Activated naive CD4-positive, alpha-beta T cell (primary cell): ENCODE measurements at places on chromosomes 5 and 9.

DNA sequence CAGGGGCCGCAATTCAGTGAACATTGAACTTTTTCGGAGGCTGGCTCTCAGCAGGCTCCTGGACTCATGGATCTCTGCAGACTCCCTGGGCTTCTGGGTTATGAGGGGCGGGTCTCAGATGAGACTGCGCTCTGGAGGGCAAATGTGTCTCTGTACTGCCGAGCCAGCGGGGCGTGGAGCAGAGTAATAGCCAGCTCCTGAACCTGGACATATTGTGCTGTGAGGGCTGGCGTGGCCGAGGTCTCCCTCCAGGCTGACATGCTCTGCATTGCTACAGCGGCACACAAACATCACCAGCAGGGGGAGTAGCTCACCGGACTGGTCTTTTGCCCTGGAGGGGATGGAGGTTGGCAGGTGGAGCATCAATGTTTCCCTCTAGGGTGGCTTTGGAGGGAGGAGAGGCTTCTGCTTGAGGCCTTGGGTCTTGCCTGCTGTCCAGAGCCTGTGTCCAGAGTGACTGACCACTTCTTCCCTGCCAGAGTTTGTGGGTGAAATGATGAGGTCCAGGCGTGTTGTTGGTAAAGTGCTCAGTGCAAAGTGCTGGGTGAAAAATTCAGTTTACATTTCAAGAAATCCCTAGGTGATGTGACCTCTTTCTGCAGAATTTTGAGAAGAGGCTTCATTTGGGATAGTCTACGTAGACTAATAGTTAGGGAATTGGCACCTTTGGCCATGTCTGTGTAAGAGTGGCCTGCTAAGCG, 10.9 kb upstream of the GADD45G start:
- no peak for DNase-seq

DNA sequence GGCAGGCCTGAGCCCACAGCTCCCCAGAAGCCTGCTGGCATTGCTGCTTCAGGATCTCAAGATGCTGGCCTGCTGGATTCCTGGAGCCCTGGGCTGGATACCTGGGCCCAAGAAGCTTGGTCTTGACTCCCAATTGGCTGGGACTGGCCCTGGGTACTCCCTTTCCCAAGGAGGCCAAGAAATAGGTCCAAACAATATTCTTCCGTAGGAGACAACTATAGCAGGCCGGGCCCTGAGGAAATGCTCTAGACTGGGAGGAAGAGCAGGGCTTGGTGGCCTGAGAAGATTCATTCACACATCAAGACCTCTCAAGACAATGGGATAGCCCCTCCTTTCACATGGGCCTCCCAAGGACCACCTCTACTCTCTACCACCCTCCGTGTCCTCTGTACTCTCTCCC, 7.9 kb downstream of the CSF2 start:
- no peak for DNase-seq

DNA sequence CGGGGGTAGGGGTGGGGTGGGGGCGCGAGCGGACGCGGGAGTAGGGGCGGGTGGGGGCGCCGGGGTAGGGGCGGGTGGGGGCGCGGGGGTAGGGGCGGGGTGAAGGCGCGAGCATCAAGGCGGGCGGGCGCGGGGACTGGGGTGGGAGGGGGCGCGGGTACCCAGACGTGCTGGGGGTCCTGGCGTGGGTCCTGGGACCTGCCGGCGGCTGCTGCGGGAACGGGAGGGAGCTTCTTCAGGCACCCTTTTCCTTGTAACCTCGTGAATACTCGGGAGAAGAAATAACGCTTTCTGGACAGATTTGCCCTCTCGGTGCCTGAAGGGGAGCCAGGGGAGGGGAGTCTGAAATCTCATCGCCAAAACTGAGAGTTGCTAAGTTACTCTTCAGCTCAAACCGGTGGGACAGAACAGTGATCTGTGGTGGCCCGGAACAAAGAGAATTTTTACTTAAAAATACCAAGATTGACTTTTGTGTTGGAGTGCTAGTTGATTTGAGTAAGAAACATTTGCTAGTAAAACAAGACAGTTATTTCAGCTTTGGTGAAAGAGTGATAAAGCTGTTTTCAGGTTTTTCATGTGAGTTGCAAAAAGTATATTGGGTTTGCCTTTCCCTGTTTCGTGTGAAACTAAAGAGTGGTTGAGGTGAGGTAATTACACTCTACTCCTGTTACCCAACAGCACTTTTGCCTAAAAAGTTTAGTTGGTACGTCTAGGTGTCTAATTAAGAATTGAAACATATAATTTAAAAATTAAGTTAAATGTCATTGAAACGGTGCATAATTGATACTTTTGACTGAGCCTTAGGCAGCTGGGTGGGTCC, 643 bp downstream of the PLEKHG4B start:
- DNase-seq, result no peak

DNA sequence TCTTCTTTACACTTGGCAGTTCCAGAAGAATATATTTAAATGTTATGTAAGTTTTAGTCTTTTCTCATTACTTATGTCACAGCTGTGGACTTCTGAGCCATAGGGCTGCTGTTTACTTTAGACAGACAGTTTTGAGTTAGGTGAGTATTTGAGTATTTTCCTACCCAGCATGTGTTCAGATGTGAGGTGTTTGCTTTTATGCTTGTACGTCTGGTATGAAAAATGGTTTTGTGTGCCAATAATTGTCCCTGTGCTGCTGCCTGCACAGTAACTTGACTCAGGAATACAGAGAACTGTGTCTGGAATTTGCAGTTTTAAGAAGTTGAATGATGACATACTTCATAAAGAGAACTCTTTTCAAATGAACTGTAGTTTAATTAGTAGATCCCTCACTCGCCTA, 20.8 kb downstream of the MEGF10 start:
- DNase-seq, result no peak

DNA sequence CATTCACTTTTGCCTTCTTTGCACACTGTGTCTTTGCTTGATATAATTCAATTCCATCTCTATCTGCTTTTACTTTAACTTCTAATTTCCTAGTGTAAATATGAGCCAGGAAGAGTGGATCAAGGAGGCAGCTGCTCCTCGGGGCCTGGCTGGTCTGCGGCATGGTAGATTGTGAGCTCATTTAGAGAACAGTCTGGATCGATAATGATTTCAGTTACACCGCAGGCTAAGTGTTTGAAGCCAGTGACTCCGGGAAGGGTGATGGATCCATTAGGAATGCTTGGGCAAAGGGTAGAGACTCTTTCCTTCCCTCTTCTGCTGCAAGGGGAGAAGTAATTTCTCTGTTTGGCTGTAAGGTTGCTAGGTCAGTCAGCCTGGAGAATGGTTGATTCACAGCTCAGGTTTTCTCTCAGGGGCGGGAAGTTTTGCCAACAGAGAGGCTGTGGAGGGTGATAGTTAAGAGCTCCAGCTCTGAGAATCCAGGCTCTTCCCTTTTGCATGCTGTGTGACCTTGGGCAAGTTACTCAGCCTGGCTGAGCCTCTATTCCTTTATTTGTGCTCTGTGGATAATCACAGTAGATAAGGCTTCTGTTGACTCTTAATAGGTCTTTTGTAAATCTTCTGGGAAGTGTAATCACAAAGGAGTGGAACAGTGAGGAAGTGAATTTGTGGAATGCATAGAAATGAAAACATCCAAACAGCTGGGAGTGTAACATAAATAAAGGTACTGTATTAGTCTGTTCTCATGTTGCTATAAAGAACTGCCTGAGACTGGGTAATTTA, 99.1 kb downstream of the PTTG1 start:
- no peak for DNase-seq

GRCh38 chr5:40914835-40915234, 5.5 kb downstream of the C7 start:
- DNase-seq, result no peak

DNA sequence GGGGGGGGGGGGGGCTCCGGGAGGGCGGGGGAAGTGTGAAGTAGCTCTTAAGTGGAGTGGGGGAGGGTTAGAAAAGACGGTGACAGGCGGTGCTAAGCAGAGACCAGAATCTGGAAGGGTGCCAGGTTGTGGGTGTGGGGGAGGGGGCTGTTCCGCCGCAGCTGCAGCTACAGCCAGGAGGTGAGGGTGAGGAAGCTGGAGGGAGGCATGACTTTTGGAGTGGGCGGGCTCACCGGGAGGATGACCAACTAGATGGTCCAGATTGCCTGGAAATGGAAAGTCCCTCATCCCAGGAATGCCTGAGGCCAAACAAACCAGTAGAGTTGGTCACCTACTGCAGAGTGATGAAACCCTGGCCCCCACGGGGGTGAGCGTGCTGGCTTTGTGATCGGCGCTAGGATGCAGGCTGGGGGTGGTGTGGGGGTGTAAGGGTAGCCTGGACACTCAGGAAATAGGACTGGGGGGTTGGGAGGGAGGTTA, 158.1 kb upstream of the SHB start:
- DNase-seq, result peak; percentile 61

- no peak for DNase-seq
Observed at GRCh38 chr5:87404359-87404758, 8.4 kb downstream of the CCNH start.

DNA sequence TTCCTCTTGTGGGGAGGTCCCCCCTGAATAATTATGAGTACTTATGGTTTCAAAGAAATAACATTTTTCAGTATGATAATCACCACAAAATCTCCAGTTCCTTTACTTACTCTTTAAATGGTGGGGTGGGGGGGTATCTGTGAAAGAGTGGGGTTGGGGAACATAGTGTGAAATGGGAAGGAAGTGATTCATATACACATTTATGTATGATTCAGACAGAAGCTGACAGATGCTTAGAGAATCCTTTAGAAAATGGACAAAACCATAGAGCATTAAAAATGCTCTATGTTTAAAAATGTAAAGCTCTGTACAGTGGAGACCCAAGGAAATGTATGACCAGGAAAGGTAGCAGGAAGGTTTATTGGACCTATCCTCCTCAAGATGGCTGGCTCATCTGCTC, 267.5 kb upstream of the GRIA1 start:
- DNase-seq, result no peak

DNA sequence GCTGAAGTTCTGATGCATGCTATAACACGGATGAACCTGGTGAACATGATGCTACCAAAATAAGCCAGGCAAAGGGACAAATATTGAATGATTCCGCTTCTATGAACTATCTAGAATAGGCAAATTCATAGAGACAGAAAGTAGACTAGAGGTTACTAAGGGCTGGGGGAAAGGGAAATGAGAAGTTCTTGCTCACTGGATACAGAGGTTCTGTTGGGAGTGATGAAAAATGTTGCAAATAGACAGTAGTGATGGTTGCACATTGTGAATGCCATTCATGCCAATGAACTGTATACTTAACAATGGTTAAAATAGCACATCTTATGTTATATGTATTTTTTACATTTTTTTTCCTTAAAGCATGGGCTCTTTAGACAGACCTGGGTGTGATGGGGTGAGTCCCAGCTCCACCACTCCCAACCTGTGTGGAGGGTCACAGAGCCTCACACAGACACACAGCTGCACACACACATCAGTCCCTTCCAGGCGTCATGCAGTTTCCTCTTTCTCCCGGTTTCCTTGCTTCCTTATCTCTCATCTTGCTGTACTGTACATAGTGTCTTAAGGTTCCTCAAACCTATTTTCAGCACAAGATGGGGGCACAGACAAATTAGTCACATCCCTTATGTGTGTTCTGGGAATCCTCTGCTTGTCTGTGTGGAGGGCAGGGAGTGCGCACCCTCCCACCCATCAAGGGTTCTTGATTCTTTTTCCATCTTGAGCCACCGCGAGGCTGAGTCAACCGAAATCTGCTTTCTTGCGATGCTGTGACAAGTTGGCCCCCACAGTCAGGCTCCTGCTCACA, 192.9 kb downstream of the CRB2 start:
- DNase-seq, result no peak

DNA sequence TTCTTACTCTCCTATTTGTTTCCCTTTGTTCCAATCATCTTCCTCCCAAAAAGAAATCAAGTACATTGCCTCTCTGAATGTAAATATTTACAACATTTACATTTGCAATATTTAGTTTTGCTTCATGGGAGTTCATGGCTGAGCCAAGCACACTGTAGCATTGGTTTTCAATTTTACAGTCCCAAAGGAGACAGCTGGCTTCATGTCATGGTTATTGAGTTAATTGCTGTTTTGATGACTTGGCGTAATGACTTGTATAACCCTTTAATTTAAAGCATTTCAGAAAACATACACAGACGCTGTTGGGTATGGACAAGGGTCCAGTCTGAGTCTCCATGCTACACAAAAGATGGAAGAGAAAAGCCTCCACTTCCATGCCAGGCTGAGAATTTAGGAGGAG, 25.6 kb upstream of the VLDLR start:
- no peak for DNase-seq

DNA sequence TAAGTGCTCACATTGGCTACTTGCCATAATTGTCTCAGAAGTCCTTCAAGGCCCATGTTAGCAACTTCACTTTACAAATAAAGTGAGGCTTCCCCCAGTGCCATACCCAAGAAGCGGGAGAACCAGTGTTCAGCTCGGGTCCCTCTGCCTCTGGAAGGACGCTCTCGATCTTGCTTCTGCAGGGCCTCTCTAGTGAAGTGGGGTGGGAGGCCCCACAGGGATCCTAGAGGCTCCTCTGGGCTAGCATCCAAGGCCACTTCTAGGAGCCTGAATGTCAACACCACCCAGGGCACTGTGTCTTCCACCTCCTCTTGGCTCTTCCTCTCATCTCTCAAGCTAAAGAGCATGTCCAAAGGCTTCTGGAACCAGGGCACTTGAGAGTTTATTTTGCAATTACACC, 282.5 kb downstream of the GADD45G start:
- no peak for DNase-seq

GRCh38 chr9:78150983-78151356, 84.9 kb upstream of the CEP78 start:
- DNase-seq, result no peak

GRCh38 chr9:129582855-129583254, 38.0 kb downstream of the C9orf50 start:
- no peak for DNase-seq

DNA sequence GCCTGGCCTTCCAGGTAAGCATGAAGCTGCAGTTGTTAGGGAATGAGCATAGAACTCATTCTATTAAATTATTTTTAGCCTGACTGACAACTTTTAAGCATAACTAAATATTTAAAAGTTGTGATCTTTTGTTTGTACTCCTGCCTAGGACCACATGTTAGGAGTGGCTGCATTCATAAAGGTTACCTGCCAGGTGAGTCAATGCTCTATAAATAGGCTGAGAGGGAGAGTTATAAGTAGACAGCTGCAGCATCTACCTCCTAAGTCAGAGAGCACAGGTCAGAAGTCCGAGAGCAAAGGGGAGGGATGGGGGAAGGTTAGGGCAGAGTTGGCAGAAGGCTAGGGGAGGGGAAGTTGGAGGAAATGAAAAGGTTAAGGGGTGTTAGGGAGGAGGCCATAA, 292.4 kb upstream of the TLE4 start:
- DNase-seq, result no peak

DNA sequence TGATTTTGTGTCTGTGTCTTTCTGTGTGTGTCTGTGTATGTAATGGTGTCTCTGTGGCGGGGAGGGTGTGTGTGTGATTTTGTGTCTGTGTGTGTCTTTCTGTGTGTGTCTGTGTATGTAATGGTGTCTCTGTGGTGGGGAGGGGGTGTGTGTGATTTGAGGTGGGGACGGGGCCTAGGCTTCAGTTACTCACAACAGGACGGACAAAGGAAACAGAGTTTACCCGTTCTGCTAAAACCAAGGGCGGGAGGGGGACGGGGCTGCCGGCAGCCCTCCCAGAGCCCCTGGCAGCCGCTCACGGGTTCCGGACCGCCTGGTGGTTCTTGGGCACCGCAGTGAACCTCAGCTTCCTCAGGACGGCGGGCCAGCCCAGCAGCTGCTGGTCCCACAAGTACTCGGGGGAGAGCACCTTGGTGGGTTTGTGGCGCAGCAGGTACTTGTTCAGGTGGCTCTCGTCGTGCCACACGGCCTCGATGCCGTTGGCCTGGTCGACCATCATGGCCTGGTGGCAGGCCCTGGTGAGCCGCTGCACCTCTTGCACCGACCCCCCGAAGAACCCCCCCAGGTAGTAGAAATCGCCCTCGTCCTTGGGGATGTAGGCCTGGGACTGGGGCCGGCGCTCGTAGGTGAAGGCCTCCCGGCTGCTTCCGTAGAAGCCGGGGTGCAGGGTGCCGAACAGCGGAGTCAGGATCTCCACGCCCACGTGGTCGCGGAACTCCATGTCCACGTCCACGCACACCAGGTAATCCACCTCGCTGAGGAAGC, 19.4 kb downstream of the ABO start:
- no peak for DNase-seq
